8988T (cell line): ENCODE measurements at places on chromosomes 4 and X.

DNA sequence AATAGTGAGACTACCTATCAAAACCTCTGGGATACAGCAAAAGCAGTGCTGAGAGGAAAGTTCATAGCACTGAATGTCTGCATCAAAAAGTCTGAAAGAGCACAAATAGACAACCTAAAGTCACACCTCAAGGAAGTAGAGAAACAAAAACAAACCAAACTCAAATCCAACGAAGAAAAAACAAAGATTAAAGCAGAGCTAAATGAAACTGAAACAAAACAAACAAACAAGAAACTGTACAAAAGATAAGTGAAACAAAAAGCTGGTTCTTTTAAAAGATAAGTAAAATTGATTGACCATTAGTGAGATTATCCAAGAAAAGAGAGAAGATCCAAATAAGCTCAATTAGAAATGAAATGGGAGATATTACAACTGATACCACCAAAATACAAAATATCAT, 378.3 kb upstream of the NDST4 start:
- no peak for DNase-seq

DNA sequence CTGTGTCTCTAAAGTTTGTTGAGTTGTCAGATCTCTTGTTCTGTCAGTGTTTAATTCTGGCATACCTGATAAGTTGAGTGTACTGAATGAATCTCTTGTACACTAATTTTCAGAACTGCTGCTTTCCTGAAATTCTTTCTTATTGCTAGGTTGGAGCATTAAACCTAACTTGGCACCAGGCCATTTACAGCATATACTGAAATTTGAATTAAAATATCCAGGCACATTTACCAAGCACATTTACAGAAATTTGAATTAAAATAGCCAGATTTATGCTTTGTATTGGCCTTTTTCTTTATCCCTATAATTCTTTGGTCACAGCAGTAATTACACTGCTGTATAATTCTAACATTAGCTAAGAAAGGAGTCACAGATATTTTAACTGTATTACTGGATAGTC, 8.9 kb downstream of the TMEM33 start:
- no peak for DNase-seq

- no peak for DNase-seq
These were observed 25.8 kb upstream of the RNF150 start for GRCh38 chr4:141159027-141159426.

DNA sequence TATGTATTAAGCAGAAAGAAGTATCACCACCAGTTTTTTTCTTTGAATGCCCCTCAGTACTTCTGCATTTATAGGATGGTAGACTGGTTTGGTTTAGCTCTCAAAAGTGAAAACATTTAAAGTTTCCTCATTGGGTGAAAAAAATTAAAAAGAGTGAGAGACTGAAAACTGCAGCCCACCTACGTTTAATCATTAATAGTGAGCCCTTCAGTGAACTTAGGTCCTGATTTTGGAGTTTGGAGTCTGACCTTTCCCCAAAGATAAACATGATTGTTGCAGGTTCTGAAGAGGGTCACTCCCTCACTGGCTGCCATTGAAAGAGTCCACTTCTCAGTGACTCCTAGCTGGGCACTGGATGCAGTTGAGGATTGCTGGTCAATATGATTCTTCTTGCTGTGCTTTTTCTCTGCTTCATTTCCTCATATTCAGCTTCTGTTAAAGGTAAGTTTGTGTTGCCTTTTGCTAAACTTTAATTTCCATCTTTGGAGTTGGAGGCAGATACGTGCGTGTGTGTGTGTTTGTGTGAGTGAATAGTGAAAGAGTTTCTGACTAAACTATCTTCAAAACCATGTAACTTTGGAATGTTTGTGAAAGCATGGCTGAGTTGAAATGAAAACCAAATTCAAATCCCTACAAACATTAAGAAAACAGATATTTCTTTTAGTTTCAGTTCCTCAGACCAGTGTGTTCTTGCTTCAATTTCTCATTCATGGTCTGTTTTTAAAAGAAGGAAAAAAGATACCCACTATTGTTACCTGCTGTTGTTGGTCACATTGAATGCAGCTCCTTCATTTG, at the start of gene MTTP:
Gene MTTP, plus strand, starts transcription at position 295 of the 795 bp plus-strand sequence. Its CDS starts 86 bp downstream, at position 381.
- DNase-seq = no peak

- no peak for DNase-seq
These were observed 150.3 kb downstream of the FGF16 start for GRCh38 chrX:77597511-77597910.

DNA sequence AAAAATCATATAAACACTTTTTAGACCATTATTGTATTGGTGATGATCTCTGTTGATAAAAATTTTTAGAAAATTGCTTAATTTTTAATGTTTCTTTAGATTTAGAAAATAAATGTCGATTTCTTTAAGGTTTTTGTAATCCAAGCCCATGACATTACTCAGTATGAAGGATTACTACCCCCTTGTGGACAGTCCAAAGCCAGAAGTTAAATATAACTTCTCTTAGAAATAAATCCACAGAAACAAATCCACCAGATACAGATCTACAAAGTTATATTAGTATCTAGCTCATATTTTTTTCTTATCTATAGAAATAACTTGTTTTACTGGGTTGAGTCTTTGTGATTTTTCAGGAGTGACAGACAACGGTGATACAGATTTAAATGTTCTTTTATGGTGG, 18.9 kb downstream of the TIFA start:
- no peak for DNase-seq

- no peak for DNase-seq
These were observed 26.7 kb downstream of the TMEM192 start for GRCh38 chr4:165085946-165086345.

- no peak for DNase-seq
These were observed 79.7 kb downstream of the SNCA start for GRCh38 chr4:89757154-89757719.

DNA sequence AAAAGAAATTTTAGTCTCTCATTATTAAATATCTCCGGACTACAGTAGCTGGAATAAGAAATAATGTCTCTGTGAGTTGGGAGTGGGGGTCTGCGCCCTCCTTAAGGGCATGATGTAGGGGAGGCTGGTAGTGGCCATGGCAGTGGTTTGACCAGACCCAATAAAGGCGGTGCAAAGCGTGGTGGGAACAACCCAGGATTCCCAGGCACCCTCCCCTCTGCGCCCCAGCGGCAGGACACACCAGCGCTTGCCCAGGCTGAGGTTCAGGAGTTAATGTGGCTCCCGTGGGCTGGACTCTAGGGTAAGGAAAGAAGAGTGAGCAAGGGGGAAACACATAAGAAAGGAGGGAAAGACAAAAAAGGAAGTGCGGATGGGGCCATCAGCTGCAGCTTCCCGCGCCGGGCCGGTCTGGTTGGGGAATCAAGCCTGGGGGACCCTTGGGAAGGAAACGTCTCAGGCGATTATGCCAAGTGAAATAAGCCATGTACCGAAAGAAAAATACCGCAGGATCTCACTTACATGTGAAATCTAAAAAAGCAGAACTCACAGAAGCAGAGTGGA, 157.5 kb upstream of the SMIM31 start:
- DNase-seq = no peak

- no peak for DNase-seq
These were observed 383.8 kb downstream of the OPHN1 start for GRCh38 chrX:68049466-68049865.

GRCh38 chrX:8815460-8816065, 14.4 kb upstream of the FAM9A start:
- no peak for DNase-seq

DNA sequence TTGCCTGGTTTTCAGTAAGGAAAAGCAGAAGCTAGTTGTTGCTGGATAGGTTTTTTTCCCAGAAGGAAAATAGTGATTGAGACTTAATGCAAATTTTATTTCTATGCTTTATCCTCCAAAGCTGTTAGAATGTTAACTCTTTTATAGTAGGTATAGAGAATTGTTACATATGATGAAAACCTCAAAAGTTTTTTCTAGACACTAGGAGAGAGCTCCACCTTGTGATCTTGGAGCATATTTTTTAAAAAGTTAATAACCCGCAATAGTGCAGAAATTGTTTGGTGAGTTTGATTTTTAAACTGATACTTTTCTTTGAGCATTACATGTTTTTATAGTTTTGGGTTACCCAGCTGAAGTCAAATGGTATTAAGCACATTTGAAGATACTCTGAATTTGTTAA, 56.5 kb downstream of the STAG2 start:
- DNase-seq = no peak

DNA sequence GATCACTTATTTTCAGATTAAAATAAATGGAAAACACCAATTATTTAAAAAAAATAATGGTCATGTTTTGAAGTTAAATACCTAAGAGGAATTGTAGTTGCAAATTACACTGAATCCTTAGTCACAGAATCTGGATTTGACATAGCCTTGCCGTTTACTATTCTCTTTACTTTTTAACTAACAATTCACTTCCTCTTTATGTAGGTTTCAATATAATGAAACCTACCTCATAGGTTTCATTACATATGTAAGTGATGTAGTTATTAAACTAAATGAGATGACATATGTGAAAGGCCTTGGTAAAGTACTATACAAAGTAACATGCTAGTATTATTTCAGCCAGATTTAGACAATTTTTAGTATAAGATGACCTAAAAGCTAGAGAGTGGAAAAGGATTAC, 6.5 kb downstream of the SPP1 start:
- no peak for DNase-seq

- DNase-seq = no peak
These were observed 11.1 kb upstream of the FAM200B start for GRCh38 chr4:15670576-15670975.

DNA sequence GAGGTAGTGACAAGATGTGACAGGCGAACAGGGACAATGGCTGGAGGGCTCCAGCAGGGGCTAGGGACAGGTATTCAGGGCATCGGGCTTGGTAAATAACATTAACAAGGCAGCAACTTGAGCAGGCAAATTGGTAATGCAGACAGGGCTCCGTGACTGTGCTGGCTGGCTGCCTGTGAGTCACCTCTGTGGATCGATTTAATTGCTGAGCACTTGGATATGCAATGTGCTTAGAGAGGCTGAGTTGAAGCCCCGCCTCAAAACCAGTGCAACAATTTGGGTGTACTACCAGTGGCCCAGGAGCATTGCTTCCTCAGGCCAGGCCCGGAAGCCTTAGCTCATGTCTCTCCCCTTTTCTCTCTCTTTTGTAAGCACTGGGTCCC, 19.5 kb downstream of the CNGA2 start:
- no peak for DNase-seq

GRCh38 chrX:131792356-131792749, 230.7 kb upstream of the STK26 start:
- DNase-seq = no peak

- DNase-seq = no peak
These were observed 35.6 kb upstream of the DCAF8L1 start for GRCh38 chrX:28016823-28017222.

GRCh38 chr4:183918696-183919095, 13.6 kb downstream of the STOX2 start:
- no peak for DNase-seq

DNA sequence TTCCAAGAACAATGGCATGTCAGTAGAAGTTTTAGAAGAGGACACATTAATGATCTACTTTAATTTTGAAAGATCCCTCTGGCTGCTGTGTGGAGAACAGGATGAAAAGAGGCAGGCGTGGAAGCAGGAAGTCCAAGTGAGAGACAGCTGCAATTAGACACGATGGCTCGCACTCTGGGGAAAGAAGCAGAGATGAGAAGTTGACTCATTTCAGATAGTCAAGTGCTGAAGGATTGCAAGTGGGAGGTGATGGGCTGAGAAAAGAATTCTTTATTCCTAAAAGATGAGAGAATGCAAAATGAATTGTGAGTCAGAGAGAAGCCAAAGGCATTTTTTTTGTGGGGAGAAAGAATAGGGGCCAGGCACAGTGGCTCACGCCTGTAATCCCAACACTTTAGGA, 16.5 kb downstream of the RXFP1 start:
- no peak for DNase-seq

- DNase-seq = no peak
These were observed 47.6 kb downstream of the MID1IP1 start for GRCh38 chrX:38848671-38849455.
